ENCODE measurements at places on chromosomes 11 and 22. TPM values are rescaled to one million over a fixed set of nuclear protein-coding genes. Genes with fewer than 3 reads are reported as not detected.

Gene BARX2
- total RNA-seq: not detected

DNA sequence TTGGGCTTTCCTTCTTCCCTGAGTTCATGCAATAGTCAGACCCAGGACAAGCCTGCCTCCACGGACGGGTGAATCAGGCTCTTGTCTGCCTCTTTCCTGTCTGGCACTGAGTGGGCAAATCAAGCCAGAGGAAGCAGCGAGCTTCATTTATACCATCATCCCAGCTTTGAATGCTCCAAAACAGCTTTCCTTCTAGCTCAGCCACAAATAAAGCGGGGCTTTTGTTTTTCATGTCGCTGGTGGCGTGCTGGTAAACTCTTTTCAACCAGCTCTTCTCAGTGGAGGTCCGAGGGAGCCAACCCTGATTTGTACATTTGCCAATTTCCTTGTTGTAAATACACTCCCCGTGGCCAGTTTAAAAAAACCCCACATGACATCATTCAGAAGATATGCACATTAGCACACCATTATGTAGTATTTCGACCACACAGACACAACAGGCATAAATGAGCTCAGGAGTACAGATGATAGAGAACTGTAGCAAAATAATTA is 8.6 kb downstream of the C11orf91 start:
- no peaks in the 10 kb centered on the region for H3K36me3 ChIP-seq
- H3K4me1 ChIP-seq: peaks cover 25% of the 10 kb centered on the region
- H3K4me3 ChIP-seq: no peak overlapping the region
- H3K27me3 ChIP-seq: no peaks in the 10 kb centered on the region
- H3K27ac ChIP-seq: peak overlapping the region; percentile 73

Gene MMP8
- total RNA-seq: not detected

DNA sequence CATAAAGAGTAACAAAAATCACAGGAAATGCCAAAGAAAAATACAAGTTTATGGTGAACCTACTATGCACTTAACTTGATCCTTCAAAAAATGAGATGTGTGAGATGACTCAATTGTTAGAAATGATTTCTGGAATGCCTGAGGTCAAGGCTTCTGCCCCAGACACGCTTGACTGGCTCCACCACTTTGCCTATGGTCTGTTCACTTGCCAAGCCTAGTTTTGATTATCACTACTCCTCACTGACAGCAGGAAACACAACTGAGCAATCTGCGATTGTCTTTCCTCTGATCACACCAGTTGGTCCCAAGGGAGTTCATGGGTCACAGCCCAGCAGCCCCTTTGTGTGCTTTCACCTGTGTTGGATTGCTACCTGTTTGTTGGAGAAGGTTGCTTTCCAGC is 20.6 kb upstream of the PRDM10 start:
- H3K27ac ChIP-seq: no peak overlapping the region
- H3K4me3 ChIP-seq: no peak overlapping the region
- DNase-seq: no peak
- no peaks in the 10 kb centered on the region for H3K4me1 ChIP-seq
- H3K36me3 ChIP-seq: no peaks in the 10 kb centered on the region

- H3K27me3 ChIP-seq: no peaks in the 10 kb centered on the region
- H3K4me3 ChIP-seq: no peak overlapping the region
- no peak for DNase-seq
Observed at GRCh38 chr11:46489656-46490560, 98.3 kb upstream of the CHRM4 start.

GRCh38 chr22:24051568-24051967 is 40.5 kb downstream of the CABIN1 start:
- no peak overlapping the region for H3K27ac ChIP-seq
- DNase-seq: no peak
- H3K27me3 ChIP-seq: no peaks in the 10 kb centered on the region
- peaks cover 42% of the 10 kb centered on the region for H3K36me3 ChIP-seq
- H3K4me1 ChIP-seq: no peaks in the 10 kb centered on the region
- H3K4me3 ChIP-seq: no peak overlapping the region

GRCh38 chr11:130315354-130315970 is 745 bp upstream of the ZBTB44 start:
- peaks cover 35% of the 10 kb centered on the region for H3K4me1 ChIP-seq
- no peaks in the 10 kb centered on the region for H3K36me3 ChIP-seq
- H3K27ac ChIP-seq: peak overlapping the region; percentile 96
- H3K4me3 ChIP-seq: peak overlapping the region; percentile 69

DNA sequence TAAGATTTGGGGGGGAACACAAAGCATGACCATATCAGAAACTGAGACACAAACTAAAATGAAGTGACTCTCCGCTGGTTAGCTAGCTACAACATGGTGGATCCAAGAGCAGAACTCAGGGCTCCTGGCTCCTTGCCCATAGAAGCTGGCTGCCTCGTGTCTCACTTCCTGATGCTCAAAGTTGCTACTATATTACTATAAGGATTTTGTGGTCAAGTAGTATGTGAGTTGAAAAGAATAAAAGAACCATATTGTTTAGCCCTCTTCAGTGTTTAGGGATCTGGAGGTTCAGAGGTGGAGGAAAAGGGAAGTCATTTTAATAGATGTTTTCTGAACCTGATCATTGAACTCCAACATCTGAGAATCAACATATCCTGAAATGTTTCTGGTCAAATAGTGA is 16.9 kb upstream of the SIK2 start:
- no peak overlapping the region for H3K27ac ChIP-seq
- no peaks in the 10 kb centered on the region for H3K4me1 ChIP-seq
- no peaks in the 10 kb centered on the region for H3K27me3 ChIP-seq

Gene ART1
- total RNA-seq: not detected

GRCh38 chr11:27355575-27356104 is 7.4 kb downstream of the CCDC34 start:
- no peak overlapping the region for H3K27ac ChIP-seq
- no peaks in the 10 kb centered on the region for H3K36me3 ChIP-seq
- H3K4me3 ChIP-seq: no peak overlapping the region
- no peak for DNase-seq

GRCh38 chr22:42066937-42067336 is 3.7 kb downstream of the NAGA start:
- H3K27me3 ChIP-seq: no peaks in the 10 kb centered on the region
- H3K4me3 ChIP-seq: no peak overlapping the region
- no peak overlapping the region for H3K27ac ChIP-seq
- H3K4me1 ChIP-seq: peaks cover 24% of the 10 kb centered on the region
- H3K36me3 ChIP-seq: peaks cover 28% of the 10 kb centered on the region
- no peak for DNase-seq

Gene FIBIN
- total RNA-seq: 36.1 TPM

Gene NFAM1
- total RNA-seq: 1.8 TPM

DNA sequence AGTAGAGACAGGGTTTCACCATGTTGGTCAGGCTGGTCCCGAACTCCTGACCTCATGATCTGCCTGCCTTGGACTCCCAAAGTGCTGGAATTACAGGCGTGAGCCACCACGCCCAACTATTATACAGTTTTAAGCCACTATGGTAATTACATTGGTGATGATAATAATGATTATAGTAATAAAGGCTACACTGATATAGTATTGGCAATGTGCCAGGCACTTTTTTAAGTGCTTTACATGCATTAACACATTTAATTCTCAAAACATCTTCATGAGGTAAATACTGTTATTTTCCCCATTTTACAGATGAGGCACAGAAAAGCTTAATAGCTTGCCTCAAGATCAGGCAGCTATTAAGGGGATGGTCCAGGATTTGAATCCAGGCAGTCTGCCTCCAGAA is 222.5 kb downstream of the SOX6 start:
- no peaks in the 10 kb centered on the region for H3K27me3 ChIP-seq
- H3K36me3 ChIP-seq: no peaks in the 10 kb centered on the region
- H3K4me1 ChIP-seq: no peaks in the 10 kb centered on the region
- DNase-seq: no peak

- no peak overlapping the region for H3K4me3 ChIP-seq
- no peaks in the 10 kb centered on the region for H3K36me3 ChIP-seq
- peaks cover 57% of the 10 kb centered on the region for H3K4me1 ChIP-seq
- H3K27ac ChIP-seq: peak overlapping the region; percentile 94
Observed at GRCh38 chr11:123173040-123173855, 21.8 kb downstream of the CLMP start.

DNA sequence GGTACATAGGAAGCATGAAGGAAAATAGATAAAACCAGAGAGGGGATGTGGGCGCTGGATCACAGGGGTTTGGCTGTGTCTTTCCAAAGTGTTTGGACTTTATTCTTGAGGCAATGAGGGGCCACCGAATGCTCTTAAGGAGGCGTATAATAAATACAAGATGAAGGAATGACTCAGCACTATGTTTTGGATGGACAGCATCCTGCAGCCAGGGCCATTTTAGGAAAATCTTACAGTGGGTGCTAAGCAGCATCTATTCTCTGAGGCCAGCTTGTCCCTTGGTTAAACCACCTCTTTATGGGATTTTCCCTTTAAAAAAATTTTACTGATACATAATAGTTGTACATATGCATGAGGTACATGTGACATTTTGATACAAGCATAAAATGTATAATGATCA is 4.3 kb upstream of the LDHA start:
- no peak overlapping the region for H3K4me3 ChIP-seq
- no peak overlapping the region for H3K27ac ChIP-seq
- DNase-seq: no peak

Gene SMARCB1
- total RNA-seq: 85.7 TPM

DNA sequence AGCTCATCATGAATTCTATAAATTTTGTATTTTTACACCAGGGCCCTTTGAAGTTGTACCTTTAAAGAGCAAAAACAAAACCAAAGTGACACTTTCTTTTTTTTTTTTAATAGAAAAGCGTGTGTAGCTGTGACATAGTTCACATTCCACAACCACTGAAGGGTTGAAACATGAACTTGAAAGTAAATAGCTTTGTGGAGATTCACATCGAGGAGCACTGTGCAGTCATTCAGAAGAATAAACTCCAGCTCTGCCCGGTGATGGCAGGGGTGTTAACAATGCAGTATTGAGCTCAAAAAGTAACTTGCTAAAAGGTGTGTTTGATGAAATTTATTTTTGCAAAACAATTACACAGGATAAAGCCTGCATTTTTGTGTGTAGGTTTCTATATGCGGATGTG is 1166.2 kb downstream of the TBC1D22A start:
- no peaks in the 10 kb centered on the region for H3K4me1 ChIP-seq
- no peaks in the 10 kb centered on the region for H3K27me3 ChIP-seq
- no peak overlapping the region for H3K27ac ChIP-seq
- no peaks in the 10 kb centered on the region for H3K36me3 ChIP-seq
- no peak for DNase-seq

DNA sequence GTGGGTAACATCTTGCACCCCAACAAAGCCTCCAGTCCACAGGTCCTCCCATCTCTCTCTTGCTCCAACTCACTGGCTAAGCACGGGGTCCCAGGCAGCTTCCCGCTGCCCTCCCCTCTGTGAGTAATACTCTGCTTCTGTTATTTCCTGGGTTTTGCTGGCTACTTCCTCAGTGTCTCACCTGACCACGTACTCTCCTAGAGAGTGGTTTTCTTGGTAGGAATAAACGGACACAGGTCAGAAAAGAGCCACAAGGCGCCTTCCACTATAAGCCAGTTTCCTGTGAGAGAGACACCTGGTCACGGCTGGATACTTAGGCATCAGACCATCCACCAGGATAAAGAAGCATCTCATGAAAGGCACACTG is 36.0 kb downstream of the ARRB1 start:
- H3K36me3 ChIP-seq: no peaks in the 10 kb centered on the region
- H3K27me3 ChIP-seq: no peaks in the 10 kb centered on the region
- no peak overlapping the region for H3K4me3 ChIP-seq
- no peak for DNase-seq

Gene SCUBE2
- 17.4 TPM for total RNA-seq

- H3K27ac ChIP-seq: no peak overlapping the region
- H3K27me3 ChIP-seq: no peaks in the 10 kb centered on the region
- H3K36me3 ChIP-seq: no peaks in the 10 kb centered on the region
- H3K4me3 ChIP-seq: no peak overlapping the region
- no peaks in the 10 kb centered on the region for H3K4me1 ChIP-seq
Observed at GRCh38 chr11:116515664-116516184, 257.1 kb downstream of the BUD13 start.

GRCh38 chr11:10809373-10810160 is 841 bp upstream of the EIF4G2 start:
- H3K4me1 ChIP-seq: peaks cover 35% of the 10 kb centered on the region
- peak overlapping the region; percentile 93 for H3K4me3 ChIP-seq
- peak overlapping the region; percentile 97 for H3K27ac ChIP-seq
- peak; percentile 77 for DNase-seq

- DNase-seq: no peak
- no peaks in the 10 kb centered on the region for H3K36me3 ChIP-seq
- no peak overlapping the region for H3K27ac ChIP-seq
- H3K4me1 ChIP-seq: peaks cover 14% of the 10 kb centered on the region
Observed at GRCh38 chr11:28743061-28743550, 634.9 kb downstream of the METTL15 start.

DNA sequence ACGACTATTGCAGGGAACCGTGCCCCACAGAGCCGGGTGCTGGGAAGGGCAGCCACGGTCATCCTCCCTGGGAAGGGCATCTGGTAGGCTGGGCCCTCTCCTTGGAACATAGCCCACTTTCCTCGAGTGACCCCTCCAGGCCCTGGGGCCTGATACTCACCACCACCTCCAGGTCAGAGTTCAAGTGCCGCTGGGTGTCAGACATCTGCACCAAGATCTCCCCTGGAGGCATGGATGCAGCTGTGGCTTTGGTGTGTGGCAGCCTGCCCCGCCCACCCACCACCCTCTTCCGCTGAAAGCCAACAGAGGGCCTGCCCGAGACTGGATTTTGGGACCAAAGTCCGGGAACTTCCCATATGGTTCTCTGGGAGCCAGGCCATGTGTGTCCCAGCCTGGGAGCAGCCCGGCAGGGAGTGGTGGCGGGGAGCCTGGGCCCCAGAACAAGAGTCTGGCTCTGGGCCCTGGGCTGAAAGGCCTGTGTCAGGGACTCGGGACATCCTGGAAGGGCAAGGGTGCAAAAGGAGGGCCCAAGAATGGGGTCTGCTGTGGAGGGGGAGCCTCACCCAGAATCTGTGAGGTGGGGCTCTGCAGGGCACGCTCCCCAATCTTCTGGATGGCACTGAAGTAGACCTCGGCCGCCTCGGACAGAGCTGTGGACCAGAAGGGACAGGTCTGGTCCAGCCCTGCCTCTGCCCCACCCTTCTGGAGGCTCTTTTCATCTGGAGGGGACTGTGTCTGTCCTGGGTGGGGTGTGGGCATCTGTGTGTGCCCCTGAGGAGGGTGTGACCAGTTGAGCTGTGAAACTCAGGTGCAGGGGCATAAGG is 2.6 kb downstream of the BAIAP2L2 start:
- no peak overlapping the region for H3K27ac ChIP-seq
- no peaks in the 10 kb centered on the region for H3K4me1 ChIP-seq
- H3K27me3 ChIP-seq: no peaks in the 10 kb centered on the region
- no peak overlapping the region for H3K4me3 ChIP-seq
- DNase-seq: no peak

Gene HEPHL1
- total RNA-seq: not detected

DNA sequence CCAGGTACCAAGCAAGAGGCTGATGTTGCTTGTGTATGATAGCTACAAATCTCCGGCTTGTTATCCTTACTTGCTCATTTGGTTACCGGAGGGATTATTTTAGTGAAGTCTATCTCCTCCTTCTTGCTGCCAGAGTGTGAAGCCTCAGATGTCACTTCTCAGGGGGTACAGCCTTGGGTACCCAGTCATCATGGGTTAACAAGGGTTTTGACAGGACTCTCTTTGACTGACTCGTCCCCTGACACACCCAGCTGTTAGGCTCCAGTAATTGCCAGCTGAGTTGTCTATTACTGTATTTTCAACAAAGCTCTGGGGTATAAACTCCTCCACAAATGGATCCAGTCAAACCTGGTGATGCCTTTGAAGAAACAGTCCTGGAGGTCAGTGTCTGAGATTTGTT is 11.9 kb upstream of the PELI3 start:
- DNase-seq: no peak
- H3K27me3 ChIP-seq: no peaks in the 10 kb centered on the region
- no peaks in the 10 kb centered on the region for H3K36me3 ChIP-seq
- no peak overlapping the region for H3K4me3 ChIP-seq
